Nucleus accumbens (tissue), 56 donors: ENCODE measurements at places on chromosomes 13 and 19.

DNA sequence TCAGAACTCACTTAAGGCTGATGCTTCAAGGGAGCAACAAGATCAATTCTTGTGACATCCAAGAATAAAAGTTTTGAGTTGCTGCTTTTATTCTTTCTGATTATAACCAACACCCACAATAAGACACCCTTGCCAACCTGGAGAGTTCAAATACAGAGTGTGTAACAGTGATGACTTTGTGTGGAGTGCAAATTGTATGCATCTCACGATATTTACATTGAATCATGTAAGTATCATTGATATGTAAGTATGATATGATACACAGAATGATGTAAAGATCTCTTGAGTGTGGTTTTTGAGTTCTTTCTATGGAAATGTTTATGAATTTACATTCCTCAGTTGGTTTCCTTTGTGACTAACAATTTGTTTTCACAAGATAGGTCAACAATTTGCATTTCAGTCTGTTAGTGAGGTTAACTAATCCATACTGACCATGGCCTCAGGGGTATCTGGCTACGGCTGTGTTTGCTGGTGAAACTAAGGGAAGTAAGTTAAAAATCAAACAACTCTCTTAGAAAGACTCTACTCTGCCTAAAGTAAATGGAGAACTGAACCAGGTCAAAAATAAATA, 12.4 kb downstream of the LHFPL6 start:
- DNase-seq = no peak

- no peak for DNase-seq
These were observed 478.4 kb downstream of the TSHZ3 start for GRCh38 chr19:30870876-30871275.

GRCh38 chr13:26050568-26051230, 1.1 kb downstream of the SHISA2 start:
- peak; percentile 31 for DNase-seq

GRCh38 chr13:99884913-99885312, 86.7 kb downstream of the ZIC5 start:
- no peak for DNase-seq
